Esophagus mucosa (tissue), 1 donor: ENCODE measurements at places on chromosomes 3 and 15.

DNA sequence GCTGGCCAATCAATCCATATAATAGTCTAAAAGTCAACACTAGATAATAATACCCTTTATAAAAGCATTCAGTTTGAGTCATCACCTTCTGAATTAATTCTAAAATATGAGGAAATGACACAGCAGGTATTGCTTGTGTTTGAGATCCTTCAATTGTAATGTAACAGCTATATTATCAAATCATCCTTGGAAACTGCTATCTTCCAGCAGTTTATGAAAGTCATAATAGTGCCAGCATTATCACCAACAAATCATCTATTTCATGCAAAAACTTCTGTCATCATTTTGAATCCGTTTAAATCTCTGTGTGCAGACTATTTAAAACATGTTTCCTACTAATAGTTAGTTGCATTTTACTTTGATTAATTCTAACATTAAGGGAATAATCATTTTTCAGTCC, 468.7 kb downstream of the CADM2 start:
- no peak for ATAC-seq

DNA sequence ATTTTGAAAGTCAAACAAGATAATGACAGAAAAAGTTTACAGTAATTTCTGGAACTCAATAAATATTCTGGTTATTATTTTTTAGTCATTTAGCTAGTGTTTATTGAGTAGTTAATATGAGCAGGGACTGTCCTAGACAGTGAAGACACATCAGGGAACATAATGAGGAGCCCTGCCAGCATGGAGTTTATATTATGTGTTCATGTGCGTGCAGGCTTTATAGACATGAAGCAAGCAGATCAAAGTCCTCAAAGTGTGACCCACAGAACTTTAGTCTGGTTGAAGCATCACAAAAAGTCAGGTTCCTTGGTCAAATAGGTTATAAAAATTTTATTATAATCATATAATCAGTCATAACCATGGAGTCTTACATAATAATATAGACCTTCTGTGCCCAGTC, 289.3 kb downstream of the CLSTN2 start:
- no peak for ATAC-seq

DNA sequence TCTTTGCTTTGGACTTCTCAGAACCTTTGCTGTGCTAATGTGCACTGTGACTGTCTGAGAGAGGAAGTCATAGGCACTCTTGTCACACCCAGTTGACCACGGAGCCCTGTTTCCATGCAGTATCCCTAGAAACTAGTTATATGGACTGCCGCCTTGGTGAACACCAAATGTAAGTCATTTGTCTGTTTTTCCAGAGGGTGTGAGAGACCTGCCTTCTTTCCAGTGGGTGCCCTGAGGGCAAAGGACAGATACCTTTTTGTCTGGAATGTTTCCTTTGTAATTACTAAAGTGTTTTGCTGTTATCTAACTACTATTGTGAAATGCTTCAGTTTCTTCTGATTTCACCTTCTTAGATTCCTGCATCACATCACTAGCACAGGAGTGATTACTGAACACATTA, 91.8 kb downstream of the LARS2 start:
- no peak for ATAC-seq

DNA sequence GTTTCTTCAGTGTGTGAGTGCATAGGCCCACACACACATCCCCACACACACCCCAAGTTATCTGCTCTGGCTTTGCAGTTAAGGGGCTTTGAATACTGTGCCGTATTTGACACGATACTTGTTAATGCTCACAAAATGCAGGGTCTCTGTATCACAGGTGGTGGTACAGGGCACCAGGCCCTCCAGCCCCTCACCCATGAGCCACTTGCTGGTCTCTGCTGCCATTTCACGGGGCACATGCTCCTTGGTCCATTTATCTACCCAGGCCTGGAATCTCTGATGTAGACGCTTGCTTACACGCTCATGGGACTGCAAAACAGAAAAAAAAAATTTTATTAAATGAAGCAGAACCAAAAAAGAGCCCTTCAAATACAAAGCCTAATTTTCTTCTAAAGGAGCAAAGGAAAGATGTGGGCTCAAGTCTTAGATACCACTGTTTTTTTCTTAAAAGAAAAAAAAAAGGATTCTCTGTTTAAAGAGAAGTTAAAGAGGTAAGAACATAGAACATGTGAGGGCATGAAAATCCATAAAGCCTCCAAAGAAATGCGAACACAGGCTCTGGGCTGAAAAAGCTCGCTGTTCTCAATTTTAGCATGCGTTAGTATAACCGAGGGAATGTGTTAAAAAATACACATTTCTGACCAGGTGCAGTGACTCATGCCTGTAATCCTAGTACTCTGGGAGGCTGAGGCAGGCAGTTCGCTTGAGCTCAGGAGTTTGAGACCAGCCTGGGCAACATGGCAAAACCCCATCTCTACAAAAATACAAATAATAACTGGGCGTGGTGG, 3.7 kb upstream of the MAN2C1 start:
- ATAC-seq, result no peak

- no peak for ATAC-seq
Measured at GRCh38 chr15:63060699-63061098, 18.2 kb downstream of the TPM1 start.

DNA sequence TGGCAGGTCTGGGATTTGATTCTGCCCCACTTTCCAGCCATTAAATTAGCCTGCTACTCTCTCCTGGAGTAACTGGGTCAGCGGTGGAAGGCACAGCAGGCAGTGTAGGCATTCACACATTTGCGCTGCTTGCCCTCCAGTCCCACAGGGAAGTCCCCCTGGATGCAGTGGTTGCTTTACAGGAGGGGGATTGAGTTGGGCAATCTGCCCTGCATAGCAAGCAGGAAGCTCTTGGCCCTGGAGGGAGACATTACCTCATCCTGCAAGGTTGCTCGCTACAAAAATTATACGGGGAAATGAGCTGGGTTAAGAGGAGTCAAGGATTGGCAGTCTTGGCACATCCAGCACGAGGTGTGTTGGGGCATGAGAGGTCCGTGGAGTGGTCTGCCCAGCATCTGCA, 14.8 kb downstream of the MCM2 start:
- no peak for ATAC-seq

DNA sequence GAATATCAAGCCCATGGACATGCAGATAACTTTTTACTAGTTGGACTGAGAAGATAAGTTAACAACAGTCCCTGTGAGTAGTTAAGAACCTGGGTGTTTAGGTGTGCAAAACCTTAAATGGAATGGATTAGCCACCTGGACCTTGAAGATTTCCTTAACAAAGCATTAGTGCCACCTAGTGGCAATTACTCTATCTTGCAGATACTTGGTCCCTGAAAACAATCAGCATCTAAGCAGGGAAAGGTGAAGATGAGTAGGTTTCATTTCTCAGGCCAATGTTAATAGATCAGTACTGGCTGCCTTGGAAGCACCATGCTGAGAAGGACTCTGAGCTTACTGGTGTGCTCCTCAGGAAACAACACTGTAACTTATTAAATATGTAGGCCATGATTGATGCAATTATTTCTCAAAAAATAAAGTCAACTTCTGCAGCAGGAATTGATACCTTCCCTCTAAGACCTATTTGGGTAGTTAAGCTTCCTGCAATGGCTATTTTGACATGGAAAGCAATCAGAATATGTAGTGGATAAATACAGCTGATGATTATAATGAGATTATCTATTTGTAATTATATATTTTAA, 329.4 kb downstream of the TBC1D5 start:
- peak; percentile 47 for ATAC-seq

GRCh38 chr15:87764461-87765240, 491.9 kb downstream of the NTRK3 start:
- ATAC-seq, result no peak

DNA sequence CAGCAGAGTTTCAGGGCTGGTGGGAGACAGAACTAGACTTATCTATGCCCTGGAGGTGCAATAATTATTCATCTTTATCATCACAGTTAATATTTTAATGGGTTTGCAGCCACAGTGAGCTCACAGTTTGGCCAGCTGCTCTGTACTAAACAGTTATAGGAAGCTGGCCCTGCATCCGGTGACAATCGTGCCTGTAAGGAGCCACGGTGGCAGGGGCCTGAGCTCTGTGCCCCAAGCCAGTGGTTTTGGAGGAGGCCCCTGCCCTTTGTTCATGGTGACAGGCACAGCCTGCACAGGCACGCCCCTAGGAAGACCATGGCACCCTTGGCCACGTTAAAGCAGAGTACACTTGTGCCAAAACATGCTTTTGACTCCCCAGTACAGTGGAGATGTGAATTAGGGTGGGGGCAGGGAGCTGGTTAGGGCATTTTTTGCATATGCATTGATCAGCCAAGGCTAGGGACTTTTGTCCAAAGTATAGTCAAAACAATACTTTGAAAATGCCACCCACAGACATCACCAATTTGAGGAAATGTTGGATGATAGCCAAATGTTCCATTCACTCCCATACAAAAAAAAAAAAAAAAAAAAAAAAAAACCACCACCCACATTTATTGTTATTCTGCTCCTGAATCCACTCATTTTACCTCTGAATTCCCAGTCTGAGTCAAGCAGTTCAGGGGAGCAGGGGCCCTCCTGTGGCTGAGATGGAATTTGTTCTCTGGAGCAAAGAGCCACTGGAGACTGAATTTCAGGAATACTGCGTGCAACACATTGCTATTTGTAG, 3.4 kb upstream of the RFTN1 start:
- ATAC-seq, result no peak
